Esophagus mucosa (tissue), 1 donor: ENCODE measurements at places on chromosomes 2 and 18. TPM values are rescaled to one million over a fixed set of nuclear protein-coding genes. Genes with fewer than 3 reads are reported as not detected.

KIF5C gene
- total RNA-seq, result 0.08 TPM

DNA sequence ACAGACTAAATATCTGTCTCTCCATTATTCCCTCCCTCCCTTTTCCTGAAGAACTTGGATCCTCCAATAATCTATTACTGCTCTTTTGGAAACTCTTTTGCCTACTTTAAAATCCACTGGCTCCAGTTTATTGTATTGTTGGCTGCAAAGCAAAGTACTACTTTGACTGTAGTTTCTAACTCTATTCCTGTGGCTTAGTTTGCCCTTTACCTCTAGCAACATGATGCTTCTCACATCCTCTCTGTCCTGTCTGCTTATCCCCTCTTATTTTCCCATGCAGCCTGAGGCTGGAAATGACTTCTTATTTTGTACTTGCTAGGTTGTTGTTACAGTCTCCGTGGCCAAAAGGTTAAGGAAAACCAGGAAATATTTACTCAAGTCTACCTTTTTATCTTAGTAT, 26.8 kb downstream of the PDK1 start:
- ATAC-seq, result no peak

DNA sequence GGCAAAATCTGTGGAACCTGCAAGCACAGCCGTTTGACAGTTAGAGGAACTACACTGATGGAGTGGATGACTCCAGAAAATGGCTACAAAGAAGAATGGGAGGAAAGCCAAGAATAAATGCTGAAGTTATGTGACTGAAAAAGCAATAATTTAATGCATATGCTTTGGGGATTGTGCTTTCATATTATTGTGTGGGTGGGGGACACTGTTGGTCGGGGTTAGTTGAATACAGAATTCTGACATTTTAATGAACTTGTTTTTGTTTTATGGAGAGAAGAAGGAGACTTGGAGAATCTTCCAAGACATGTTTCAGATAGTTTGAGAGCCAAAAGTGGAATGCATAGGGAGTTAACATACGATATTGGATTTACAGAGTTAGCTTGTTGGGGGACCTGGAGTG, 68.5 kb downstream of the NRP2 start:
- ATAC-seq, result no peak

- no peak for ATAC-seq
Measured at GRCh38 chr2:35651688-35652323, 703.8 kb upstream of the CRIM1 start.

- no peak for ATAC-seq
Measured at GRCh38 chr18:52341608-52342381, 1.8 kb downstream of the DCC start.
